ENCODE measurements at places on chromosomes 3 and 15. TPM values are rescaled to one million over a fixed set of nuclear protein-coding genes. Genes with fewer than 3 reads are reported as not detected.

LRRC31 gene
- 1.4 TPM for total RNA-seq

RAB43 gene
- 16.2 TPM for total RNA-seq

SLC12A8 gene
- total RNA-seq = 6.8 TPM

DNA sequence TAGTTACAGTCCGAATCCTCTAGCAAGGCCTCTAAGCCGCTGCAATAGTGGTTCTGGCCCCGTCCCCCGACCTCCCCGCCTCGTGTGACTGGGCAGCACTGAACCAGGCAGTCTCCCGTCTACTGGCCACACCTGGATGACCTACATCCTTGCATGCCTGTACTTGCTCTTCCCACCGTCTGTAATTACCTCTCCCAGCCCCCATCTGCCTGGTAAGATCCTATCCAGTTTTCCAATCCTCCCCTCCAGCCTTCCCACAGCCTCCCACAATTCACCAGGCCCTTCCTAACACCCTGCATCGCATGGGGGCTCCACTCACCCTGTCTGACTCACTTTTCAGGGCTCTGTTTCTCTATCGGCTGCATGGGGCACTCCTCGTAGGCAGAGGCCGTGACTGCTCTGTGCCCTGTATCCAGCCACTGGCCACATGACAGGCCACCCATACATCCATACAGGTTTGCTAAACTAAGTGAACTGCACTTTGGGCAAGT lies 32.8 kb downstream of the XXYLT1 start:
- DNase-seq = peak; percentile 44

DNA sequence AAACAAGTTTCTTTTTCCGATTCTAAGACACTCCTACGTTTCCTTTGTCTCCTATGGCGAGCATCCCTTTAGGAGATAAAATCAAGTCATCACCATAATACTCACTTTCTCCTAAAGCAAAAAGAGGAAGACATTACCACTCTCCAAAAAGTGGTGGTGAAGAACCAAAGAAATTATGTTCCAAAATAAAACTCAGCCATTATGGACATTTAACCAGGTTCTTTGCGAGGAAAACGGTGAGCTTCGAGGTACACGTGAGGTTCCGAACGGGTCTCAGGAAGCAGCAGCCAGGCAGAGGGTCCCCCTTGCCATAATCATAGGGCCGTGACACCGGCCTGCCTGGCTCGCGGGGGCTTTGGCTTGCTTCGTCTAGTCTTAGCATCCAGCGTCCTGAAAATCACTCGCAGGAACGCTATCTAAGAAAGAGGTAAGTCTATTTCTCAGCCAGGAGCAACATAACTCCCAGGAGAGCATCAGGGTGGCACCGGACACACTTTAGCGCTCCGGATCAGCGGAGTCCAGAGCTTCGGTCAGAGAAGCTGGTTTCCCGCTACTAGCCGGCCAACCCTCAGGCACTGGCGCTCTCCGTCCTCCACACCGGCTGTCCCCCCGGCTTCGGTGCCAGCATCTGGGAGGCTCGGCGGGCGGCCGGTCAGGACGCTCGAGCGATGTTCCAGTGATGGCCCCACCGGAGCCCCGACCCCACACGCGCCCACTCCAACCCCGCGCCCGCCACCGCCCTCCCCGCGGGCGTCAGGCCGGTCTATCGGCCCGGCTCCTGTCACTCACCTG lies 581 bp downstream of the IP6K1 start:
- DNase-seq = peak; percentile 74

- DNase-seq = no peak
Observed at GRCh38 chr15:63488398-63488960, 15.9 kb upstream of the USP3 start.

DNA sequence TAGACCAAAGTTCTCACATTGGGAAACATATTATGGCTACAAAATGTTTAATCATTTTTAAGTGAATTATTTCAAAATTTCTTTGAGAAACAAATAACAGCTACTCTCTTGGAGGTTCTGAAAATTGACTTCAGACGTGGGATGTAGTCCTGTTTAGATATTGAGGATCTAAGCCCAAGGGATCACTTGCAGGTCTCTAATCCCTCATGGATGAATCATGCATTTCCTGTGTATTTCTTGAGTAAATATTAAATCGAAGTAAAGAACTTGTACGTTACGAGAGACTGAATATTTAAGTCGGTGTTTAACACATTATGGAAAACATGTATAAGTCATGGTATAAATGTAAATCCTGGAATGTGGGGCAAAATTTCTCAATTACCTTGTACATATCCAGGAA lies 119.8 kb downstream of the EPHA3 start:
- no peak for DNase-seq

- no peak for DNase-seq
Observed at GRCh38 chr3:60764870-60765269, 486.4 kb downstream of the FHIT start.

DNA sequence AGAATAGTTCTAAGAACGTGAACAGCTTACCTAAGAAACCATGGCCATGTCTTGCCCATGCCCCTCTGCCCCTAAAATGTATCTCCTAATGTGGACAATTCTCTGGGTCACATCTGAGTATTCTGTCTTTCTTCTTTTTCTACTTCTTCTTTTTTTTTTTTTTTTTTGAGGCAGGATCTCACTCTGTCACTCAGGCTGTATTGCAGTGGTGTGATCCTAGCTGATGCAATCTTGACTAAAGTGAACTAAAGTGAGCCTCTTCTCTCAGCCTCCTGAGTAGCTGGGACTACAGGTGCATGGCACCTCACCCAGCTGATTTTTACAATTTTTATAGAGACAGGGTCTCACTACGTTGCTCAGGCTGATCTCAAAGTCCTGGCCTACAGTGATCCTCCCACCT lies 204.8 kb upstream of the ZPLD1 start:
- no peak for DNase-seq

- DNase-seq = no peak
Observed at GRCh38 chr3:14057701-14058100, 67.0 kb downstream of the CHCHD4 start.

DNA sequence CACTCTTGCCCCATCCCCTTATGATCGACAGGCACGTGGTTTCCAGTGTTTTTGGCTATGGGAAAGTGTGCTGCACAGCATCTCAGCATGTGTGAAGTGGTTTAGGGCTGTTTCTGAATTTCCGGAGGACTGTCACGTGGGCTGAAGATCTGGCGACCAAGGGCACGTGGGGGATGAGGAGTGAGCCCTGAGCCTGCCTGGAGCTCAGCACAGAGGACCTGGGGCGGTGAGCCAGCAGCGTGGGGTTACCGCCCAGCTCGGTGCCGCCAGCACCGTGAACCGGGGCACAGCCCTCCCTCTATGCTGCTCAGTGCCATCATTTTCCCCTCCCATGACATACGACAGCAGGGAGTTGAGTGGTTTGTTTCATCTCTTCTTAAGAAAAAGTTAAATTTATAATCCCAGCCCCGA lies 150.2 kb downstream of the DNAJB8 start:
- DNase-seq = peak; percentile 65

DNA sequence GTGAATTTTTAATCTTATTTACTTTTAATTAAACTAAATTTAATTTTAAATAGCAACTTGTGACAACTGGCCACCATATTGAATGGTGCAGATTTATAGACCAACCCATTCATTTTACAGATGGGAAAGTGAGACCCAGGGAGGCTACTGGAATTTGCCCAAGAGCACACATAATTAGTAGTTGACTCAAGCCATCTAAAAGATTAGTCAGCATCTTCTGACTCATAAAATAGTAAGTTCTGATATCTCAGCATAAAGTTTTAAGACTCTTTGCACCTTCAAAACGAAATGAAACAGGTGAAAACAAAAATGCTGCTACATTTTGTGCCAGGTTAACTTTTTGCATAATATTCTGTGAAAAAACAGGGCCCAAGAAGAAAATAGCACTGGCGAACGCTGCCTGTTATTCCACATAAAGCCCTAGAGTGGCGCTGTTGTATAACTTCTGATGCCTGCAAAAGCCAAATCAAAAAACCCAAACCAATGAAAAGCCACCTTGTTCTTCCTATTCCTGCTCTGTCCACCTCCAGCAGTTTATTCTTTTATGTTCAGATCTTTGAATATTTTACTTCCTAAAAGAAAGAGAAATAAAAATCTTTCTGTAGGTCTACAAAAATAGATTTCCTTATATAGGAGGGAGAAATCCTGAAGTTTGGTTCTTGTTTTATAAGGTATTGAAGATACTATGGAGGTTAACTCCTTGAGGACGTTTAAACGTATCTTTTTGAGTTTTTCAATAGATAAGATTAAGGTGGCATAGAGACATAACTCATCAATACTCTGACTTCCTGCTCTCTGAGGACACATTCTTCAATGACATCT lies 62.8 kb downstream of the OTOL1 start:
- no peak for DNase-seq

DNA sequence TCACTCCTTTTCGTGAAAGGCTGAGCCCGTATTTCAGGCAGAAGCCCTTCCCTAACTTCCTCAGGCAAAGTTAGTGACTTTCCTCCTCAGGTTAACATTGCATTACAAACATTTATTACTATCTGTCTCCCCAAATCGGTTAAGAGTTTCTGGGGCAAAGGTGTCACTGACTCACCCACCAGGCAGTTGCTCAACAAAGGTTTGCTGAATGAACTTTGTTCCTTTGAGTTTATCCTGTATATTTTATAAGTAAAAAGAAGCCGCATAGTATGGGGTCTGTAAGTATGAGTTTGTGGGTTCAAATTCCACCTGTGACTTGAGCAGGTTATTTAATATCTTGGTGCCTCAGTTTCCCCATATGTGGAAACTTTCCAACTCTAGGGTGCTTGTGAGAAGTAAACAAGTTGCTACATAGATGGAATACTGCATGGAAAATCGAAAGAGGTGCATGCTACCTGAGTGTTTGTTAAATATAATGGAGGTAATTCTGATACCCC lies 177.7 kb downstream of the THRB start:
- no peak for DNase-seq

- no peak for DNase-seq
Observed at GRCh38 chr3:153330901-153331300, 168.9 kb downstream of the RAP2B start.

GRCh38 chr3:136270179-136270578 lies 20.0 kb downstream of the PCCB start:
- DNase-seq = no peak

GRCh38 chr3:14430053-14430452 lies 27.6 kb downstream of the SLC6A6 start:
- DNase-seq = no peak

GRCh38 chr3:172129850-172130716 lies 90.7 kb downstream of the FNDC3B start:
- DNase-seq = no peak

- no peak for DNase-seq
Observed at GRCh38 chr15:53963801-53964200, 14.4 kb upstream of the UNC13C start.

- no peak for DNase-seq
Observed at GRCh38 chr15:78761020-78761419, 50.2 kb downstream of the ADAMTS7 start.

DNA sequence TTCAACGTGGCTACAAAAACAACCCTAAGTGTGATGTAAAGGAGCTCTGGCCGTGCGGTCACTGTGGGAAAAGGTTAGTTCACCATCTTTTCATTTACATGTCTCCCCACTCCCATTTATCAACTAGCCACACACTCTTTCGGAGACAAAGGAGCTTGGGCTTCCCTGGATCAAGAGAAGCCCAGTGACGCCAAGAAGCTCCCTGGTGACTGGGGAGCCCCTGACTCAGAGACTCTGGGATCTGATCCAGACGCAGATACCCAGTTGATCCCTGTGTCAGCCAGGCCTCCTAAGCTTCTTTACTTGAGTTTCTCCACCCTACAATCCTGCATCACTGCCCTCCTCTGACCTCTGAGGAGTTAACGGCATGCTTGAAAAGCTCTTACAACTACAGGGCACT lies 43.9 kb downstream of the HEG1 start:
- DNase-seq = no peak

DNA sequence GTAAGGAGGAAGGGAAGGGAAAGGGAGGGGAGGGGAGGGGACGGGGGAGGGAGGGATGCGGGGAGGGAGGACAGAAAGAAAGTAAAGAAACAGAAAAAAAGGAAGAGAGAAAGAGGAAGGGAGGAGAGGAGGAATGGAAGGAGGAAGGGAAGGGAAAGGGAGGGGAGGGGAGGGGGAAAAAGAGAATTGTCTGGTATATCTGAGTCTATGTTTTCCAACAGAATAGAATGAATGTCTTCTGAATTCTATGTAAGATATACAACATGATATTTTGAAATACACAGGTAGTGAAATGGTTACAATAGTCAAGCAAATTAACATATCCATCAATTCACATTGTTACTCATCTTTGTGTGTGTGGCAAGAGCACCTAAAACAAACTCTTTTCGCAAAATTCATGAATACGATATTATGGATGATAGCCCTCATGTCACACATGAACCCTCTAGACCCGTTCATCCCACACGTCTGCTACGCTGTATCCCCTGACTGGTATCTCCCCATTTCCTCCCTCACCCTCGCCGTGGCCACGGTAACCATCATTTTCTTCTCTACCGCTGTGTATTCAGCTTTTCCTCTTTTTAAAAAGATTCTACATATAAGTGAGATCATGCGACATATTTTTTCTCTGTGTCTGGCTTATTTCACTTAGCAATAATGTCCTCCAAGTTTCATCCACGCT lies 168.9 kb downstream of the XXYLT1 start:
- DNase-seq = no peak

GRCh38 chr3:117439812-117440211 lies 730.2 kb downstream of the TUSC7 start:
- no peak for DNase-seq

- DNase-seq = peak; percentile 60
Observed at GRCh38 chr15:78203346-78204225, 30.8 kb downstream of the ACSBG1 start.

- DNase-seq = no peak
Observed at GRCh38 chr15:79412429-79412828, 19.7 kb upstream of the MINAR1 start.

DNA sequence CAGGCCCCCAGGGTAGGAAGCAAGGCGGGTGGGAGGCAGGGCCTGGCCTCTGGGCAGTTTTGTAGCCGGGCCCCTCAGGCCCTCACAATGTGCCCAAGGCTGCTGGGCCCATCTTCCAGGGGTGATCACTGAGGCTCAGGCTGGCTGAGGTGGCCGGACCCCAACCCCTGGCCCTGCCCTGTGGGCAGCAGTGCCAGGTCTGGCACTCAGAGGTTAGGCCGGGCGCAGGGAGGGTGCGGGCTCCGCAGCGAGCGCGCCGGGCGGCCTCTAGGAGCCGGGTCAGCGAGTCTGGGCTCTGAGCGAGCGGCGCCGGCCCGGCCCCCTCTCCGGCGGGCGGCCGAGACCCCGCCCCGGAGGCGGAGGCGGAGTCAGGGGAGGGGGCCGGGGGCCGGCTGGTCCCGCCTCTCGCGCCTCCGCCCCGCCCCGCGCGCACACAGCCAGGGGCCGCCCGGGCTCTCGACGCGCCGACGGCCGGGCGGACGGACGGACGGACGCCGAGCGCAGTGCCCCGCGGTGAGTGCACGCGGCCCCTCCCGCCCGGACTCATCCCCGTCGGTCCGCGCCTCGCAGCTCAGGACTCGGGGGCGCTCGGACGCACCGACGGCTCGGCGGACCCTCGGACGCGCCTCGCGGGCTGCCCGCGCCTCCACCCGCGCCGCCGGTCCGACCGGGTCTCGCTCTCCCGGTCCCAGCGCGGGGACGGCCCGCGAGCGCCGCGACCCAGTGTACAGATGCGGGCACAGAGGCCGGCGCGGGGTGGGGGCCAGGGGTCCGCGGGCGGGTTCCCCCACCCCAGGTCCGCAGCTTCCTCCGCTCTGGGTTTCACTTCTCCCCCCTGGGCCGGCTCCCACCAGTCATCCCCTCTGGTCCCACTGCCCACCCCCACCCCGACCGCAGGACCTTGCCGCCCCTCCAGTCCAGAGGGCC lies at the start of gene FBLN2:
Gene FBLN2 (plus strand): TSS at position 430 of the 927 bp plus-strand sequence. CDS start 21,231 bp downstream, outside the sequence.
- DNase-seq = no peak

All from type B pancreatic cell (in vitro differentiated cells).